ENCODE measurements at places on chromosomes 11 and 22. TPM values are rescaled to one million over a fixed set of nuclear protein-coding genes. Genes with fewer than 3 reads are reported as not detected.

DNA sequence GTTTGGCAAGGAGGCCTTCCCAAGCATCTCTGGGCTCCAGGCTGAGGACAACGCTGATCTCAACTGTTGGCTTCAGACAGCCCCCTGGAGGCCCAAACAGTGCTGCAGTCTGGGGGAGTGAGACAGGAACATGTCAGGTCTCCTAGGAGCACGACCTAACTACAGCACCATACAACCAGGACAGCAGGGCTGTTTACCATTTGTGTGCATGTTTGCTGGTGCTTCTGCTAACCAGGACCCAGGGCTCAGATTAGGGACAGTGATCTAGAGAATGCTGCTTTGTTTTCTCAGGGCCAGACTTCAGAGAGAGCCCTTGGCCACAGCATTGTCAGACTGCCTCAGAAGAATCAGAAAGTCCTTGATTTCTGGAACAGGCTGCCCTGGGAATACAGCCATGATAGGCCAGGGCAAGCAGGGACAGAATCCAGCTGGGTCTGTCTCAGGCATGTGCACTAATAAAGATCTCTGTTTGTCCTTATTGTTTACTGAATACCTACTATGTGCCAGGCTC is 126.5 kb downstream of the VPREB1 start:
- no peak for DNase-seq

DNA sequence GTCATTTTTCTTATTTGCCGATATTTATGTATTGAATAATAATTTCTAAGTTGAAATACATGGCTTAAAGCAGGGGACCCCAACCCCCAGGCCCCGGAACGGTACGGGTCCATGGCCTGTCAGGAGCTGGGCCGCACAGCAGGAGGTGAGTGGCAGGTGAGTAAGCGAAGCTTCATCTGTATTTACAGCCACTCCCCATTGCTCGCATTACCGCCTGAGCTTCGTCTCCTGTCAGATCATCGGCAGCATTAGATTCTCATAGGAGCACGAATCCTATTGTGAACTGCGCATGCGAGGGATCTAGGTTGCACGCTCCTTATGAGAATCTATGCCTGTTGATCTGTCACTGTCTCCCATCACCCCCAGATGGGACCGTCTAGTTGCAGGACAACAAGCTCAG is 4.5 kb downstream of the ZMAT5 start:
- no peak for DNase-seq

DNA sequence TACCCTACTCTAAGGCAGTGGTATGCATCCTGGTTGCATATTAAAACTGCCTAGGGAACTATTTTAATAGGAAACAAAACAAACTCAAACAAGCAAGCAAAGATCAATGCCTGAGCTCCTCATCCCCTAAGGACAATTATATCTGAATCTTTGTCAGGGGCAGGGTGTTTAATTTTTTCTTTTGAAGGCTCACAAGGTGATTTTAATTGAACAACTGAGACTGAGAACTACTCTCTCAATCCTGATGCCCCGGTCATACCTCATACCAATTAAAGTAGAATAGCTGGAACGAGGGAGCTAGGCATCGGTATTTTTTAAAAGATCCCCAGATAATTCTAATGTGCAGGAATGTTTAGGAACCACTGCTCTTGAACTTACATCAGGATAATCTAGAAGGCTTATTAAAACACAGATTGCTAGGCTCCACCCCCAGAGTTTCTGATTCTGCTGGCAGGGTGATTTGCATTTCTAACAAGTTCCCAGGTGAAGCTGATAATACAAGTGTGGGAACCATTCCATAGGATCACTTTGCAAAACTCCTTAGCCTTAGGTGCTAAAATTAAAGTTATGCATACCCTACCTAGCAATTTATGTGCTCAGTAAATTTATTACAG is 416.5 kb downstream of the GUCY1A2 start:
- DNase-seq, result no peak

GRCh38 chr11:134453441-134453840 is 41.4 kb upstream of the B3GAT1 start:
- DNase-seq, result no peak

- DNase-seq, result peak; percentile 70
These were observed 22.3 kb downstream of the HPS4 start for GRCh38 chr22:26461188-26461810.

DNA sequence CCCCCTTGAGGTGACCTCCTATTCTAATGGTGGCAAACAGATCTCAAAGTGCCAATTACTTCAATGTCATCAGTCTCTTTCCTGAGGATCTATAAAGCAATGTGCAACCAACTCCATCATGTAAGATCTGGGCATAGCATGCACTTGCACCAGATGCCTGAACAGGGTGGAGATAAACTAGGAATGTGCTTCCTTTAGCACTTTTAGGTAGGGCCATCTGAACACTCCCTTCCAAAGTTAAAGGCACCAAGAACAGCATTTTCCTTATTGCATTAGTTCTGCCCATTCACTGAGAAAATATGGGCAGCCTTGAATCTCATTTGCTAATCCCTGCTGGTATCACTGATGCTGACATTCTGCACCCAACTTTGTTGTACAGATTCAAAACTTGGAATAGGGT is 112.0 kb downstream of the SGSM3 start:
- DNase-seq, result no peak

DNA sequence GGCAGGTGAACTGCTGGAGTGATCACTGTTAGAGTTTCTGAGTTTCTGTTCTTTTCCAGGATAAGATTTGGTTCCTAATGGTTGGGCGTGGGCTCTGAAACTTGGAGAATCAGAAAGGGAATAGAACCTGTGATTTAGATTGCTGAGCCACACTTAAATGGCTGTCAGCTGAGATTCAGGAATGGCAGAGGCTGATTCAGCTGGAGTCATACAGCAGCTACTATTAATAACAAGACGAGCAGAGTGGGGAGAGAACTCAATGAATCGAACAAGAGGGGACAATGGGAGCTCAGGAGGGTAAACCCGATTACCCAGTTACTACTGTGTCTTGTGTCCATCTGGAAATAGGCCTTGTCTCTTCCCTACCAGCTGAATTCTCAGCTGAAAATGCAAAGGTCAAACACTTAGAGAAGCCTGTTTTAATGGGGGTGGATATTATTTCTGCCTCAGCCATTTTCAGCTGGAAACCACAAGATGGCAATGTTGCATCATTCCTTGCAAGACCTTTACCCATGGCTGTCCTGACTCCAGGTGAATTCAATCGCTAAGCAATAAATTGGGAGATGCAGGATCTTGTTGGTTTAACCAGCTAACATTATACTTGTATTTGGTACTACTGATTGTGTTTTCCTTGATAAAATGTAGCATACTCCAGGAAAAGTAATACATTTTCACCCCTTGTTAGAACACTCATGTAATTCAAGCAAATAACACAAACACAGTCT is 104.5 kb upstream of the RAG2 start:
- DNase-seq, result peak; percentile 58

- DNase-seq, result no peak
These were observed 17.3 kb upstream of the FGF19 start for GRCh38 chr11:69721106-69721505.

DNA sequence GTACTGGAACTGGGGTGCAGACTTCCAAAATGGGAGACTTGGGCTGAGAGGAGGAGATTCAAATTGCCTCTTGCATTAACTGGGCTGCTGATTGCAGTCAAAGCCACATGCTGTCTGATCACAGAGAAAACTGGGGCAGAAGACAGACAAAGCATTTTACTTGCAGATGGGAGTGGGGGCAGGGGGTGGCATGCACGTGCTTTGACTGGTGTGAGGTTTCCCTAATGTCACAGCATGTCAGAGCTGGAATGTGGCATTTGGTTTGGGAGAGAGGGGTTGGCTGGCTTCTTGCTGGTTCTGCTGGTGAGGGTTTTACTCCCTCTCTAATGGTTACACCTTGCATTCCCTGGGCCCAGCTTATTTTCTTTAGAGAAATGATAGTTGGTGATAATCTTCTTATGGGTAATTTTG is 2.9 kb downstream of the TUB start:
- no peak for DNase-seq

GRCh38 chr22:40178417-40179409 is 988 bp downstream of the TNRC6B start:
- DNase-seq, result peak; percentile 60

GRCh38 chr11:8082391-8083087 is 1.5 kb downstream of the TUB start:
- DNase-seq, result no peak

DNA sequence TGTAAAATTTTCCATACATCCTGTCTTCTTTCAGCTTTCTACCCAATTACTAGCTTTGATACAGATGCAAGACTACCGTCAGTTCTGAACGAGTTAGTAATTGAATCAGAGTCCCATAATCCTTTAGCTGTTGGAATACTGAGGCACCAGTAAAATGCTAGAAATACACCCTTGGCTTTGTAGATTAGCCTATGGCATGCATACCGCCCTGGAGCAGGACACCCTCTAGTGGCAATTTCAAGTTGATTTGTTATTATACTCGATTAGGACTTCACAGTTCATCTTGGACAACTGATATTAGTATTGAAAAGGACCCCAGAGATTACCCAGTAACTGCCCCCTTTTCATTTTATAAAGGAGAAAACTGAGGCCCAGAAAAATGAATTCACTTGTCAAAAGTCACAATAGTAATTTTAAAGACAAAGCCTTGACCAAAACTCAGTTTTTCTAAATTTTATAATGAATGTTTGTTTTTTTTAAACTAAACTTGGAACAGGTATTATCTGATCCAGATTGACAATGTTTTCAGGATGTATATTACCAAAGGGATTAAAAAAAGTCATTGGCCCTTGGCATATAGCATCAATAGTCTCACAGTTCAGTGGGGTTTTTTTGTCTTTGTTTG is 72.6 kb downstream of the HIPK3 start:
- DNase-seq, result peak; percentile 76

- DNase-seq, result no peak
These were observed 29.0 kb upstream of the FGF3 start for GRCh38 chr11:69848201-69848600.

- no peak for DNase-seq
These were observed 95.3 kb downstream of the NTM start for GRCh38 chr11:131465746-131466145.

DNA sequence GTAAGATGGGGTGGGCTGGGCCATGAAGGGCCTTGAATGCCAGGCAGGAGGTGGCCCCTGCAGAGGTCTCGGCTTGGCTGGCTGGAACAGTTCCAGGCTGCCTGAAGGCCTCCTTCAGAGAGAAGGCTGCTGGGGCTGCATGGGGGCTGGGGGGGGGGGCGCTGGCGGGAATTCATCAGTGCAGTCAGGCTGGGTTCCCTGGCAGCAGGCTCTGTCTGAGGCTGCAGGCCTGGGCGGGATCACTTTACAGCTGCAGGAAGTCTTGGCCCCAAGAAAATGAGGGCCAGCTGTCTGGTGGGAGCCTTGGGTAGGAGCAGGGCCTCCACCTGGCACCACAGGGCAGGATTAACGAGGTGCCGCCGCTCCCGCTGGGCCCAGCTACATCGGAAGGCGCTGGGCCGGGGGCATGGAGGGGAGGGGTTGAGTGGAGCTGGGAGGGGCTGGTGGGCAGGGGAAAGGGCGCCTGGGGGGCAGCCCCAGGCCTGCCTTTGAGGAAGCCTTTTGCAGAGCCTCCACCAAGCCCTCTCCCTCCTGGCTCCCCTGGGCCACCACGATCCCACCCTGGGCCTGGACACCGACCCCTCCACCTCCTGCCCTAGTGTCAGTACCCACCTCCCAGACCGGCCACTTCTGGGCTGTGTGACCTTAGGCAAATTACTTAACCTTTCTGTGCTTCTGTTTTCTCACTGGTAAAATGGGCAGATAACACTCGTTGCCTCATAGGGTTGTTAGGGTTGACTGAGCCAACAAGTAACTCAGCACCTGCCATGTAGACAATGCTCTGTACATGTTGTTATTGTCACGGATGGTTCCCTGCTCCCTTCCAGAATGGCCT is 31.0 kb upstream of the HMOX1 start:
- DNase-seq, result no peak

- peak; percentile 44 for DNase-seq
These were observed 119.9 kb upstream of the TMEM45B start for GRCh38 chr11:129695571-129696308.

DNA sequence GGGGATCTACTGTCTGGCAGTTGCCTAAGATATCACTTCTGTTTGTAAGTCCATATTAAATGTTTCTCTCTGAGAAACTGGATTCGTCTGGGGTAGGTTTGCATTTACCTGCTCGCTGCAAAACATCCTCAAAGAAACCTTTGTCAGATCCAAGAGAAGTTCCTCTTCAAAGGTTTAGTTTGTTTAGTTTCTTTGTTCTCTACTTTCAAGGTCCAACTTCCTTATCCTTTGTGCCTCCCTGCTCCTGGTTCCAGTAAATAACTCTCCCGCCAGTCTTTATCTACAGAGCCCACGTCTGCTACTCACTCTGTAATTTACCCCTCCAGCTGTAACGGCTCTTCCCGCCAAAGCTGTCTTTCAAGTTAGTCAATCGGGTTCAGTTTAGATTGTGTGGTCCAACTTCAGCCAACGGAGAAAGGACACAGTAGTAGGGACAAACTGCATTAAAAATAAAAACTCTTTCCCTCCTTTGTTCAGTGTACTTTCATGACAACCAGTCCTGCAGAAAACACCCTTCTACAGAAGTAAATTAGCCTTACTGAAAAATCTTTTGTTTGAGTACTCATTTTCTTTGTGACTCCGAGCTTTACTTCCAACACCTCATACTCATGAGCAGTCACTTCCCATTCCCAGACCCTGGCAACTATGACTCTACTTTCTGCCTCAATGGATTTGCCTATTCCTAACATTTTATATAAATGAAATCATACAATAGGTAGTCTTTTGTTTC is 41.0 kb downstream of the TMPRSS5 start:
- no peak for DNase-seq

GRCh38 chr22:44870021-44870420 is 117.6 kb downstream of the ARHGAP8 start:
- DNase-seq, result no peak

DNA sequence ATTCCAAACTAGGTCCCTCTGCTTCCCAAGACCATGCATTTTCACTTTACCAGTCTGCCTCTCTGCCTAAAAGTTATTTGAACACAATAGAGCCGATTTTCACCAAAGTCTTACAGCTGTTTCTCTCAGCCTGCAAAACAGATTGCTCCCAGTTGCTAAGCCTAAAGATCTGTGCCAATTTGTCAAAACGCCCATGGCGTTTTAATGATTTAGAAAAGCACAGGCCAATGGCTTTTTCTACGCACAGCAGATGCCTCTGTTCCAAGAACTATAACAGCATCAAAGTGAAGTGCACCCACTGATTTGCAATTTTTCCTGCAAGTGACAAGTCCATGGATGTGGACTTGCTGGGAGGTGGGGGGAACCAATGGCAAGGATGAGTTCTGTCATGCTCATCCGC is 173.9 kb upstream of the SYN3 start:
- no peak for DNase-seq

The TRIM68 gene
- total RNA-seq, result 3.3 TPM

The ARHGAP1 gene
- total RNA-seq, result 85.8 TPM

The MRGPRF gene
- 5.0 TPM for total RNA-seq

The ZP1 gene
- 2.1 TPM for total RNA-seq

The LRRC56 gene
- total RNA-seq, result 0.83 TPM

The KCNJ5 gene
- total RNA-seq, result not detected

The STK33 gene
- 18.9 TPM for total RNA-seq

The APOL4 gene
- total RNA-seq, result not detected
